ENCODE measurements at places on chromosomes 3 and 15. TPM values are rescaled to one million over a fixed set of nuclear protein-coding genes. Genes with fewer than 3 reads are reported as not detected.

Gene FHIT
- total RNA-seq, result 9.7 TPM

Gene MAP6D1
- 0.55 TPM for total RNA-seq

Gene CP
- total RNA-seq, result not detected

Gene SH2D7
- not detected for total RNA-seq

Gene COLQ
- 5.2 TPM for total RNA-seq

Gene TF
- 0.15 TPM for total RNA-seq

Gene NKIRAS1
- 3.0 TPM for total RNA-seq

All from activated CD4-positive, alpha-beta memory T cell treated with anti-CD3 and anti-CD28 coated beads, Interleukin-2, amount 10 ng/mL, durations not matched to agents 7 days and 5 days (primary cell).